ENCODE measurements at places on chromosomes 5 and 9.

DNA sequence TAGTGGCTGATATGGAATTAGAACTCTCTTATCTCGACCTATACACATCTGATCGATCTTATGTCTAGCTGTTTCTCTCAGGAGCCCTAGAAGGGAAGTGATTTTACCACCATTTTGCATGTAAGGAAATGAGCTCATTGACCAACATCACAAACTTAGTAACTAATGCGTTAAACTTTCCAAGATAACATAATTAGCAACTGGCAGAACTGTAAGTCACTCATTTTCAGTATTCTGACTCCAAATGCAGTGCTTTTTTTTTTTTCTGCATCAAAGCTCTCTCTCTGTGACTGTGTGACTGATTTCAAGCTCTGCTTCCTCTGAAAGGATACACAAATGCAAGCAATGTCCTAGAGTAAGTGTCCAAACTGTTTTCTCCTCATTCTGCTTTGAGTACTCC, 68.1 kb upstream of the FBXL7 start:
- no peak for DNase-seq

DNA sequence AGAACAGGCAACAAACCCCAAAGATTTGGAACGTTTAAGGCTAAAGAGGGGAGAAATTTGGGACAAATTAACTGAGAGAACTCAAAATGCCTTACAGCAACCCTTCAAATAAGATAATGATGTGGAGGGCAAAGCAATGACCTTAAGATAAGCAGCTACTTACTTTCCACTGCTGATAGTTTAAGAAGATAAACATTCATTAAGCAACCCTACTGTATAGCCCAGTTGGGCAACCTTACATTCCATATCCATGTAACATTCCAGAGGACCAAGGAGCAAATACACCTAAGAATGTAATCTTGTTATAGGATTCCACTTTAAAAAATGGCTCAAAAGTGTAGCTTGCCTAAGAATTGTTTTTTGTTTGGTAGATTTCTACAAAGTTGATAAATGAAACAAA, 14.8 kb downstream of the ETF1 start:
- no peak for DNase-seq

DNA sequence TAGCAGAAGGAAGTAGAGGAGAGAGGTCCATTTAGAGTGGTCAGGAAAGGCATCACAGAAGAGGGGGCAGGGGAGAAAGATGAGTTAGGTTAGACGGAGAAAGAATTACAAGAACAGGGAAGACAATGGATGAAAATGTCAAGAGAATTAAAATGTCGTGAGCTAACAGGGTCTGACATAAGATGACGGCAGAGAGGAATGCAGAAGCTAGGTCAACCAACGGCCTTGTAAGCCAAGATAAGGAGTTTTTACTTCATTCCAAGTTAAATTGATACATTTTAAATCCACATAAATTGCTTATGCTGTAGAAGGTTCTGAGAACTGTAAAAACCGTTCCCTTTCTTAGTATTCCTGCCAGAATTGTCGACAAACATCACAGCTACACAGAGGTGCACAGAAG, 896.9 kb upstream of the DMAC1 start:
- DNase-seq = no peak

GRCh38 chr9:91308191-91308590, 53.5 kb downstream of the AUH start:
- no peak for DNase-seq

- DNase-seq = no peak
These were observed 73.1 kb downstream of the PBX3 start for GRCh38 chr9:125820100-125820804.
